Epithelial cell of esophagus (primary cell): ENCODE measurements at places on chromosomes 2 and 18.

DNA sequence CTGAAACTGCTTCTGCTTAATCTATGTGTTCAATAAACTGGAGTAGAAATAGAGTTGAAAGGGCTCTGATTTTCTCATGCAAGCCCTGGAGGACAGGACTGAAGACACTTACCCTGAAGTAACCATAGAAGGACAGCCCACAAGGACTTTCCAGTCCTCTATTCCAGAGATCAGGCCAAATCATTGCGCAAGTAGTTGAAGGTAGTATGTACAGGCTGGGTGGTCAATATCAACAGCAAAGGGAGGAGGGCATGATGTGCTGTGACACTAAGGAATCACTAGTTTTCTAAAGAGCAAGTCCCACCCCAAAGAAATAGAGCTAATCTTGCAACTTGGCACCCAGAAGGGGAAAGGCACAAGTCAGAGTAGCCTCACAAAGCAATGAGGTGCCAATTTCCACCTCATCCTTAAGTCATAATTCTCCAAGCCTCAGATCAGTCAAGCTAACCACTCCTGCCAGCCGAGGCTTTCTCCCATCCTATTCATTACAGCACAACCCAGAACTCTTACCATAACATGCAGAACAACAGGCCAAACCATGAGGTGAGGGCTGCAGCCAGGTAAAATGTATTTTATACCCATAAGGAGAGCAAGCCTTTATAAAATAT, 533.5 kb downstream of the TNS1 start:
- DNase-seq, result no peak

DNA sequence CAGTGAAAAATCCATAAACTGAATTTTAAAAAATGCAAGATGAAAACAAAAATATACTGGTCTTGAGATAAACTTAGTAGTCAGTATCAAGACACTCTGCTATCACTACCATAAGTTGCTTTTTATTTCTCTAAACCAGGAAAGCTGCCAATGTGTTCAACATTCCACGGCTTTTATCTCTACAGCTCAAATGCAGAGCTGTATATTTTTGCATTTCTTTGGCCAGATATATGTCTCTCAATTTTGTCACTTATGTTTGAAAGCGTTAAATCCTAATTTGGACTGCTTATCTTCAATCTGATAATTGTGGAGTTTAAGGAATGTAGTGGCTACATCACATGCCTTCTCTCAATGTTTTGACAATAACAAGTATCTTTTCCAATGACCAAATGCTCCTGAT, 609.5 kb downstream of the EPHA4 start:
- no peak for DNase-seq

DNA sequence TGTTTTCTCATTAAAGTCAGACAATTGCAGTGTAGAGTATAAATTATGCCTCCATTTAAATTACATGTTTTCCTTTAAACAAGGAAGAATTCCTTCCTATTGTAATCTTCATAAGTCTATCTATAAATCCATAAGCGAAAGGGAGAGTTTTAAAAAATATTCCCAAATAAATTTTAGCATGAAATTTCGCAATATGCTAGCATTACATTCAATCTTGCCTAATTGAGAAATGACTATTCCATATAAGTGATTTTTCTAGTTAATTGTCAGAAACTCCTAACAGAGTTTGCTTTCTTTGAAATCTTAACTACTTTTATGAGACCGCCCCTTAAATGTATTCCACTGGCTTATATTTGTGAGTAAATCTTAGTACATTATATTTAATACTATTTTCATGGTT, 133.1 kb upstream of the CRIM1 start:
- no peak for DNase-seq

DNA sequence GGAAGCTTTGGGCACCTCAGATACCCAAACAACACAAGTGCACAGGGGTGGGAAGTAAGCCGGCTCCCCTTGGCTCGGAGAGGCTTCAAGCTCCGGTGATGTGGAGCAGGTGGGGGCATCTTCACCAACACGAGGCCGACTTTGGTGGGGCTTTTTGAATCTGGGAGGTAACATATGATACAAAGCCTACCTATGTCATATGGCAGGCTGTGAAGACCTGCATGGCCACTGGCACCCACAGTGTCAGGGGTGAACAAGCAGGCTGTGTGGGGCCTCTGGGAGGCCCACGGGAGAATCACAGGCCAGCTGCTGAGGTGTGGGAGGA, 109.0 kb downstream of the EIPR1 start:
- no peak for DNase-seq

- DNase-seq, result no peak
Measured at GRCh38 chr2:165933211-165933910, 20.2 kb downstream of the TTC21B start.

DNA sequence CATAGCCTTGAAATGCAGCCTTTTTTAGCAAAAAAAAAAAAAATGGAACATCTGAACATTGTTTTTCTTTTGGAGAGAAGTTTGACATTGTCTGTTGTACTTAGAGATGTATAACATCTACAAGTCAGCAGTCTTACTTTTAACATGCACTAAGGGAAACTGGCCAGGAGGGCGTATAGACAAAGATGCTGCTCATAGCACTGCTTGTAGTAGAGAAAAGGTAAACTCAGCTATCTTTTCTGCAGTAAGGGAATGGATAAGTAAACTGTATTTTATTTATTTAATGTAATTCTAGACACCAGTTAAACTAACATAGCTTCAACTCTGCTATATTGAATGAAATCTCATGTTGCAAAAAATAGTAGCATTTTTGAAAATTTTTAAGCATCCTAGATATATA, 489.6 kb downstream of the PTPRM start:
- DNase-seq, result no peak

- peak; percentile 41 for DNase-seq
Measured at GRCh38 chr2:54859997-54860701, 136.7 kb downstream of the EML6 start.

DNA sequence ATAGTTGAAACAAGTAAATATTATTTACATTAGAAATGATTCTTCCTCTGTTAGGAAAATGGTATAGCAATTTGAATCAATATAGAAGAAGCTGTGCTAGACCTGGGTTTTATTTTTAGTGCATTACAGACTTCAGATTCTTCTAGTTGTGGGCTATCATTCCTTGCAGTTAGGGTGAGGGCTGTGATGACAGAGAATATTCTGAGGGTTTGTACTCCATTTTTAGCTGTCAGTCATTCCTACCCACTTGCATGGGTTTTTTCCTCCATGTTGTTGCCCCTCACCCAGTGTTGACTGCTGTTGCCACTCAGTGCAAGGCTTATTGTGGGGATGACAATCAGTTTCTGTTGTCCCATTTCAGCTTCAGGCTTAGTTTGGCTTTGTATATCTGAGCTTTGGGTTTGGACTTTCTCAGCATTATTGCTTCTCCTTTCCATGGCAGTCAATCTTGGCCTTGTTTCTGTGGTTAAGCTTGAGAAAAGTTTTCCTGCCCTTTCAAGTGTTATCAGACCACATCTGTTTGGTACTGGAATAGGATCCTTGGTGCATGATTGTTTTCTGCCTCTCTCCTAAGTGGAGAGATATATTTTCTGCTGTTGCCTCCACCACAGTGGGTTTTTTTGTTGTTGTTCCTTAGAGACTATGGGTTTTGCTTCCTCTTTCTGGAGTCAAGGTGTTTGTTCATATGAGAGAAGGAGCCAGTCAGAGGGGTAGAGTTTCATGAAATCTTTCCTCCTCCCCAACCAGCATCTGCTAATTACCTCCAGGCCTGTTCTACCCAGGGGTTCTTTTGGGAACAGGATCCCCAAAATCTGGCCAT, 312.7 kb upstream of the CWC22 start:
- DNase-seq, result no peak

DNA sequence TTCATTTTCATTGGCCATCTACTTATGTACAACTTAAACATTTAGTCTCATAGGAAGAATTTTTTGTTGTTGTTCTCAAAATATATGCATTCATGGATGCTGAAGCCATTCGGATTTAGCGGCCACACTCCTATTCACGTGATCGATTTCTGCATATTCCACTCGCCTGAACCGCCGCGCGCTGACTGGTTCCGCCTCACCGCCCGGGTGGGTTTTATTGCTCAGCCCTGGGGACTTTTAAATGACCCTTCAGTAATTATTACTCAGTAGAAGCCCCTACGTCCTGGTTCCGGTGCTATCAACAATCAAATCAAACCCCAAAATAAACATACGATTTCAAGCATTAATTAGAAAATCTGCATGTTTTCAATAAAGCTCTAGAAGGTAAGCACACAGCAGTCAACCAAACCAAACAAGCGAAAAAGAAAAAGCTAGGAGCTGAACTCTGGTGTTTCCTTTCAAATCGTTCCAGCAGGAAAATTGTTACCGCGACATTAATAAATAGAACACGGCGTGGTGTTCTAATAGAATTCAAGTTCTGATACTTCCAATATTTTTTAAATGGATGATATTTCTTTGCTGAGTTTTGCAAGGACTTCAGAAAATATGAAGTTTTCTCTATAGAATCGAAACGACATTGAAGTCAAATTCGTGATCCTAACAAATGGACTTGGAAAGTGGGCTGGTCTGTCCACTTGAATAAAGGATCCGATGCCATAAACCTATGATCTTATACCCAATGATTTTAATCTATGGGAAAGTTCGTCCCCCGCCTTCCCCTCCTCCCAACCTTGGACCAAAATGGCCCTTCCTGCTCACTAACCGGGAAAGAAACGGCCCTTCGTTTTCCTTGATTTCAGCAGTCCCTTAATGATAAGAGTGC, 9.3 kb downstream of the PAX3 start:
- no peak for DNase-seq

DNA sequence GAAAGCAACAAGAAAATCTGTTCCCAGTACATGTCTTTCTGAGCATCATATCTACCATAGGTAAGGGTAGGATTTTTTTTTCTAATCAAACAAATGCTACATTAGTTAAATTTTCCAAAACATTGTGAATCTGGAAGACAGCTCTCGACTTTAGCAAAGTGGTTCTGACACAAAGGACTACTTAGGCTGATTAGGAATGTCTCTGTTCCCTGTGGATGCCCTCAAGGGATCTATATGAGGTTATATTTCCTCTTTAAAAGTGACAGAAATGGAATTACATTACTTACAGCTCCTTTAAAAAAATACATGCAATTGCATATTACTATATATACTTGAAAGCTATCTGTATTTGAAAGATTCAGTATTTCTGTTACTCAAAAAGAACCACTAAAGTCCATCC, 15.4 kb downstream of the NYAP2 start:
- DNase-seq, result no peak

DNA sequence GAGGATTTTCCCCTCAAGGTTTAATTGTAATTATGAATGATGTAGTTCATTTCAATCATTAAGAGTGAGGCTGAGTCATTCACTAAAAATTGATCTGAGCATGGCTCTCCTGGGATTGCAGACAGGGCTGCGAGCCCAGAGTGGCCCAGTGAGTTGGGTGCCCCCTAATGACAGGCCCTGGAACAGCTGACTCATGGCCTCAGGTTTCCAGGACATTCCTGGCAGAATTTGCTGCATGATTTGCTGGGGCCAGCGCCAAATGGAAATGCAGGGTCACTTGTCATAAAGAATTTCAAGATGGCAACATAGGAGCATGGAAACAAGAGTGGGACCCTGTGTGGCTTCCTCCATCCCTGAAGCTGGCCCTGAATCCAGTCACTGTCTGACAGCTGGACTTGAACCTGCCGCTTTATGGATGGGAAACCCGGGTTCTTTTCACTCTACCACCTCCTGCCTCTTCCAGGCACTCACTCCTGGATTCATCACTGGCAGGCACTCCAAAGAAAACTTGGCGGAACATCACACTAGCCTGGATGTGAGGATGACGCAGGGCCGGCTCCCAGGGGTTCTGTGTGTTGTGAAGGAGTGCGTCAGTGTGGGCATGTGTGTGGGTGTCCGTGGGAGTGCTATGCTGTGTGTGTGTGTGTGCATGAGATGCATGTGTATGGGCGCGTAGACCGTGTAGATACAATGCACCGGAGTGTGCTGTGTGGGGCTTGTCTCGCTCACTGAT, 15.2 kb downstream of the OTOF start:
- peak; percentile 66 for DNase-seq

DNA sequence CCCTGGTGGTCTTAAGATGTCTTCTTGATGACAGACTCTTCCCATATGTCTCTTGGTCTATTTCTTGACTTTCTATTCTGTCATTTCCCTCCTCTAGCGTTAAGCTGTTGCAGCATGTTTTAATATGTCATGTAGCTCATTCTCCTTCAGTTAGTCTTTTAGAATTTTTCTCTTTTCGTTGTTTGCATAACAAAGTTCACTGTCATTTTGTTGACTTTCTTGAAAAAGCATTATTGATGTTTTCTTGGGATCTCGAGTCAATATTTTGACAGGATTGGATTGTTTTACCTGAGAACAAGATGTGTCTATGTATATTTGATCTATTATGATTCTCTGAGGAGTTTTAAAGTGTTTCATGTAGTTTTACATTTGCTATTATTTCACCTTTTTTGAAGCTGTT, 24.8 kb downstream of the SOCS6 start:
- no peak for DNase-seq

DNA sequence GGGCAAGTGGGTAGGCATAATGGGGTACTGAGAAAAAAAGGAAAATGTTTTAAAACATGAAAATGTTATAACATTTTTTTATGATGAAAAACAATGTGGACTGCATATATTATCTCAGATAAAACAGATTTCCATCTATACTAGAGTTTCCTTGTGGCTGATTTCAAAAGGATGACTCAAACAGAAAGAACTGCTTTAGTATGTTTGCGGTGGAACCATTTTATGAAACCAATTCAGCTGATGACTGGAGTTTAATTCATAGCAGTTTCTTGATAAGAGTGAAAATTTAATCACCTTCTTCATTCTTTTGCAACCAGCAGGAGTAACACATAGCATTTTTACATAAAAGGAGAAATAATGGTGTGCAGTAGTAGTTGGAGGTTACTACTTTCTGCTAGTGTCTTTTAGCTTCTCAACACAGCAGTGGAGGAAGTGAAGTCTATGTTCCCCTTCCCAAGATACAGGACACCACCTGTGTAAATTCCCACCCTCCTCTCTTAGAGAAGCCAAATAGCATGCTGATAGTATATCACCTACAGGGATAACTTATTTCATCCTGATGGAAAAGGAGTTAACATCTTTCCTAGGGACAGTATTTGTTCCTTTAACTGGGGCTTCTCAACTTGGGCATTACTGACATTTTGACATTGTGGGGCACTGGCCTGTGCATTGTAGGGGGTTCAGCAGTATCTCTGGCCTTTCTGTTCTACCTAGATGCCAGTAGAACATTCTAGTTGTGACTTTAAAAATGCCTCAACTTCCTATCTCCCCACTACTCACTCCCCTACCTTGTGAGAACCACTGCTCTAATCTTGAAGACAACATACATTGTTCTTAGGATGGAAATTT, 29.9 kb downstream of the PELI1 start:
- peak; percentile 79 for DNase-seq

DNA sequence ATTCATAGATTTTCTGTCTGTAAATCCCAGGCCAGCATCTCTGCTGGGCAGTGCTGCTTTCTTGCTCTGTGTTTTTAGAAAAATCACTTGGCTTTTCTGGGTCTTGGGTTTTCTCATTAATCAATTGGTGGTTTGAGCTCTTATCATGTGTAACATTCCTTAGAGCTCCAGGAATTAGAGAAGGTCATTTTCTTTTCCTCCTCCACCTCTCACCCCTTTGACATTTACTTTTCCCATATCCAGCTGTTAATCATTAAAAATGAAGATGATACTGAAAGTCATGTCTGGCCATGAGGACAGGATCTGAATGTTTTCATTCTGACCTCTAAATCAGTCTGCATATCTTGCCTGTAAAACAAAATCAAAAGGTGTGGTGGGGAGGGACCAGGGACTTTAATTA, 111.0 kb downstream of the LRRTM1 start:
- no peak for DNase-seq

GRCh38 chr2:109208951-109209335, 79.9 kb downstream of the SH3RF3 start:
- DNase-seq, result no peak

GRCh38 chr2:28801726-28802125, 8.9 kb upstream of the SPDYA start:
- DNase-seq, result peak; percentile 80
